IPS-NIHi11 (cell line): ENCODE measurements at places on chromosomes 5 and 9.

- no peak for DNase-seq
Measured at GRCh38 chr5:50794812-50795211, 128.4 kb downstream of the PARP8 start.

DNA sequence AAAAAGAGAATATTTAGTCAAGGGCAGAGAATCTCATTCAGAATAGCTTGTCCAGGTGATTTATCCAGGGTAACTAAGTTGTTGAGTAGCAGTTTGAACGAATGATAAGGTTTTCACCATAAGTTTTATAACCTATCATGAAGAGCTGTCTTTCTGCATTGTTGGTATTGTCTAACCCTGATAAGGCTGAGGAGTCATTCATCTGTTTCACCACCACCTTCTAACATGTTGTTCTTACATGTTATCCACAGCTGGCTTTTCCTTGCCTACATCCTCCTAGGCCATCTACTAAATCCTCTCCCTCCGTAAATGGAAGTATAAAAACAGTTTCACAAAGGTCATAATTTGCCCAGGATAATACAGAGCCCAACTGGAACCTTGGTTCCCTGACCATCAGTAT lies 24.1 kb downstream of the ZNF462 start:
- no peak for DNase-seq

DNA sequence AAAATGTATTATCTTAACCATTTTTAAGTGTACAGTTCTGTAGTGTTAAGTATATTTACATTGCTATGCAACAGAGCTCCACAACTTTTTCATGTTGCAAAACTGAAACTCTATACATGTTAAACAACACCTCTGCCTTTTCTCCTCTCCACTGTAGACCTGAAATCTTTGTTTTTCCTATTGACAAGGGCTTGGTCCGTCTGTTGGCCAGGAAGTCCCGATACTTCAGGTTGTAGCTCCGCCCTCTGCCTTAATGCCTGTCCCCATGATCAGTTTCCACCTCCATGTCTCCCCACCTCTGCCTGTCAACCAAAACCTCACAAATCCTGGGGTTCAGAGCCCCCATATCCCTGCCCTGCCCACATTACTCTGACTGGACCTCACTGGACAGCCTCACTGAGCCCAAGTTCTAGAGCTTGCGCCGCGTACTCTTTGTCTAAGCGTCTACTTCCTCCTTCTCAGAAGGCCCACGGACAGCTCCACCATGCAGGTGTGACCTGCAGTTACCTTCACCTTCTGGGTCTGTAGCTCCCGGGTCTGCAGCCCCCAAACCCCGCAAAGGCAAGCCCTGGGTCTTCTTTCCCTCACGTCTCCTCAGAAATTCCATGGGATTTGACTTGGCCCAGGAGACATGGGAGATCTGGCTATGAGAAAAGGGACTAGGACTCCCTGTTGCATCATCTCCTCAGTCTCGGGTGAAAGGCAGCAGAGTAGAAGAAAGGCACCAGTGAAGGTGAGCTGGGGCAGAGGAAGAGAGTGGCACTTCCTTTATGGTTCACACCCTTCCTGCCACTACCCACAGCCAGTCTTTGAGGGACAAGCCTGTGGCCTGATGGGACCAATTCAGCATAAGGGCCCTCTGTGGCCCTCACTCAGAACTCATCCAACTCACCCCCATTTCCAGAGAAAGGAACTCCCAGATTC lies 8.0 kb downstream of the GLIPR2 start:
- DNase-seq: no peak

GRCh38 chr9:112670991-112671625 lies 46.8 kb downstream of the INIP start:
- DNase-seq: no peak

- DNase-seq: no peak
Measured at GRCh38 chr5:127297348-127298035, 6.9 kb downstream of the MEGF10 start.

GRCh38 chr9:98708103-98708932 lies 417 bp downstream of the GABBR2 start:
- DNase-seq: peak; percentile 47

DNA sequence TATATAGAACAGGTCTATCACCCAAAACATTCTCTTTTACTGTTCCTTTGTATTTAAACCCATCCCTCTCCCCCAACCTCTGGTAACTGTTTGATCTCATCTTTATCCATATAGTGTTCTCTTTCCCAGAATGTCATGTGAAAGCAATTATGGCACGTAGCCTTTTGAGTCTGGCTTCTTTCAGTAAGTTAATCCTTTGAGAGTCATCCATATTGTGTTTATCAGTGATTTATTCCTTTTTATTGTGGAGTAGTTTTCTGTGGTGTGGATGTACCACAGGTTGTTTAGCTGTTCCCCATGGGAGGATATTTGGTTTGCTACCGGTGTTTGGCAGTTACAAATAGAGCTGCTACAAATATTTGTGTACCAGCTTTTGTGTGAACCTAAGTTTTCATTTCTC lies 38.0 kb downstream of the HMGXB3 start:
- no peak for DNase-seq

- DNase-seq: no peak
Measured at GRCh38 chr9:124006448-124007361, 4.9 kb upstream of the LHX2 start.

GRCh38 chr5:173354645-173355044 lies 26.4 kb upstream of the STC2 start:
- no peak for DNase-seq

DNA sequence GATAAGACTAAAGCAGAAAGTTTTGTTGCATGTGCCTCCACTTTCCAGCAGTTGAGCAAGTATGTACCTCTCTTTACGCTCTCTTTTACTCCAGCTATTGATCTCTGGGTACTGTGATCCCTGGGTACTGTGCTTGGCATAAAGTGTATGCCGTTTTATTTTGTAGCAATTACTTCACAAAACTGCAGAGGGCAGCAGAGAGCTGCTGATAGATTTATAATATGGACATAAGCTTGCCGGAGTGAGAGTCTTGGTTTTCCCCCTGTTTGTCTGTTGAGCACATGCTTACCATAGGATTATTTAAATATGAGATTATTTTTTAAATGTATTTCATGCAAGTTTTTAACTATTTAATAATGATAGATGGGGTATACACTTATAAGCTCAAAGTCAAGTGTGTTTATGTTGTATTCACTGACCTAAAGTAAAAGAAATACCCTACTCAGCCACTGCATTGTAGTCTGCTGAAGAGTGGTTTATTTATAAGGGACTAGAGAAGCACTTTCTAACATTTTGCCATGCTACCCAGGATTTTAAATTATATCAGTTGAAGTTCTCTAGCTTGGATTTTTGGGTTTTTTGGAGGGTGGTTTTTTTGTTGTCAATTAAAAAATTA lies 13.0 kb downstream of the TTC1 start:
- peak; percentile 69 for DNase-seq

DNA sequence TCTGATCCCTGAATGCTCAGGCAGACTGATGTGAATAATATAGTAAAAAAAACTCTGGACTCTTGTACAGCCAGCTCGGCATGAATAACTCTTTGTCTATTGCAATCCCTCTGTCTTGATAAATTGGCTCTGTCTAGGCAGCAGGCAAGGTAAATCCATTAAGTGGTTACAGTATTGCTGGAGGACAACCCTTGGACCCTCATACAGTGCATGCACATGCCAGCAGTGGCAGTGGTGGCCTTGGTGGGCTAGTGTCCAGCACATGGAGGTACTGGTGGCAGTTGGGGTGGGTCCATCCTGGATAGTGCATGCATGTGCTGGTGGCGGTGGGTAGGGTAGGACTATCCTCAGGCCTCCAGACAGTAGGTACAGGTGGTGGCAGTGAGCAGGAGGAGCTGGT lies 38.9 kb downstream of the DNAJC21 start:
- no peak for DNase-seq

DNA sequence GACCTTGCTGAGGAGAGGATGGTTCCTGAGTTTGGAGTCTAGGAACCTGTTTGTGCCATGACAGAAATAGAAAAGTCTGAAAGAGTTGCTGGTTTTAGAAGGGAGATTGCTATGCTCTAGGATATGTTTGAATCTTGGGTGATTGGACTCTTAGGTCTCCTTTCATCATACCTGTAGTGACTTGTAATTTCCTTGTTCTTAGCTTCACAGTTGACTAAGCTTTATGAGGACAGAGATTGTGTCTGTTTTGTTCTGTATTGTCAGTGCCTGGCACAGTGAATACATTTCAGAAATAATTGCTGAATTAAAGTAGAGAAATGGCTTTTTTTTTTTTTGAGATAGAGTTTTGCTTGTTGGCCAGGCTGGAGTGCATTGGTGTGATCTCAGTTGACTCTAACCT lies 31.5 kb downstream of the GAPVD1 start:
- peak; percentile 11 for DNase-seq

DNA sequence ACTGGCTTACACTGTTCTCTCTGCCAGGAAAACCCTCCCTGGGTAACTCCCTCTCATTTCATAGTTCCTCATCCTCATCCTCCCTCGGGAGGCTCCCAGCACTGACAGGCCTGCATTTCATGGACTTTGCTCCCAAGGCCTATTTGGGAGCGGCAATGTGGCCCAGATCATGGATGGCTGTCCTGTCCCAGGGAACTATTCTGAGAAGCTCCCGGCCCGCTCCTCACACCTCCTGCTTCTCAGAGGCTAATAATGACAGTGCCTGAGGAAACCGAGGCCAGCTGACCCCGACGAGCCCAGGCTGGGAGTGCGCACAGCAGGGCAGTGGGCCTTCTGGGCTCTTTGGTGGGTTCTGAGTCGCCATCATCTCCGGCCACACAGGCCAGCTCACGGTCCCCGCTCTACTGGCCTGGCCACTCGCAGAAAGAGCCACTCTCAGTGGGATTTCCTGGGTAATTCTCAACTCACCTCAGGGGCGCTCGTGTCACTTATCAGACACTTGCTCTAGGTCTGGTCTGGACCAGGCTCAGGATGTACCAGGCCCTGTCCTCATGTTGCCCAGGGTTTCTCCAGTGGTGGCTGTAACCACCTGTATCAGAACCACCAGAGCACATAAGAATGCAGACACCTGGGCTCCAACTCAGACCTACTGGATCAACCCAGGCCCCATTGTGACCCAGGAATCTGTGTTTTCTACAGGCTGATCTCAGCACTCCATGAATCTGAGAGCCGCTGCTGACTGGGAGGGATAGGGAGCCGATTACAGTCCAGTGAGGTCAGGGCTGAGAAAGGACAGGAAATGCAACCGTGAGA lies 2.0 kb upstream of the DOLPP1 start:
- no peak for DNase-seq

DNA sequence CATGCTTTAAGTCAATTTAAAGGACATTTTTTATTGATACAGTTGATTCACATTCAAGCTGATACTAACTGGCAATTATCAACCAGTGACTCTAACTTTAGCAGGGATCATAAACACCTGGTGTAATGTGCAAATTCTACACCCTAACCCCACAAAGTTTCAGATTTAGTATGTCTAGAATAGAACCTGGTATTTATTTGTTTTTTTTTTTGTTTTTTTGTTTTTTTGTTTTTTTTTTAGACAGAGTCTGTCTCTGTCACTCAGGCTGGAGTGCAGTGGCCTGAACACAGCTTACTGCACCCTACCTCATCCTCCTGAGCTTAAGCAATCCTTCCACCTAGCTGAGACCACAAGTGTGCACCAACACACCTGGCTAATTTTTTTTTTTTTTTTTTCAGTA lies 311.2 kb upstream of the SEMA6A start:
- DNase-seq: no peak

DNA sequence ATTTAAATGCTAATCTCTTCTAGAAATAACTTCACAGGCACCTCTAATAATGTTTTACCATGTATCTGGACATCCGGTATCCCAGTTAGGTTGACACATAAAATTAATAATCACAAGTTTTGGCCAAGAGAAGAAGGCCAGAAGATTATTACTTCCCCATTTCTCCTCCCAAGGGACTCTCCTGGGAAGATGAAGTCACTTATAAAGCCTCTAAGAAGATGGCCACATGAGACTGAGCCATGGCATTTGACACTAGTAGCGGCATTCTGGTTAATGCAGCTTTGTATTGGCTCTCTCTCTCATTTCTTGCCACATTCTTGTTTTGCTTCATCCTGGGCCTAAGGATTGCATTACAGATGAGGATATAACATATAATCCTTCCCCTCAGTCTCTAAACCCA lies 34.5 kb upstream of the RASA1 start:
- DNase-seq: no peak

GRCh38 chr5:71872311-71872864 lies 153.3 kb downstream of the CARTPT start:
- DNase-seq: no peak

DNA sequence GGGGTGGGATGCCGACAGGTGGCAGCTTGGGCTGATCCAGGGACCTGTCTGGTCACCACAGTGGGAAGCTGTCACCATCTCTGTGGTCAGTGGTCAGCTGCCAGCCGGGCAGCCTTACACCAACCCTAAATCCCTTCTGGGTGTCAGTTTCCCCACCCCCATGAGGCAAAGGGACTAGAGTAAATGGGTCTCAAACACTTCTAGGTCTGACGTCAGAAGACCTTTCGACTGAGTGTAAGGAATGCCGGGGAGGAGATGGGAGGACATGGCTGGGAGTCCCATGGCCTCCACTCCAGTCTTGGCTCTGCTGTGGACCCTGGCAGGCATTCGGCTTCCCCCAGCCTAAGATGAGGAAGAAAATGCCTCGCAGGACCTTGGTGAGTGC lies 40.3 kb upstream of the SLC25A51 start:
- DNase-seq: no peak

- no peak for DNase-seq
Measured at GRCh38 chr9:17083258-17083657, 51.6 kb upstream of the CNTLN start.

DNA sequence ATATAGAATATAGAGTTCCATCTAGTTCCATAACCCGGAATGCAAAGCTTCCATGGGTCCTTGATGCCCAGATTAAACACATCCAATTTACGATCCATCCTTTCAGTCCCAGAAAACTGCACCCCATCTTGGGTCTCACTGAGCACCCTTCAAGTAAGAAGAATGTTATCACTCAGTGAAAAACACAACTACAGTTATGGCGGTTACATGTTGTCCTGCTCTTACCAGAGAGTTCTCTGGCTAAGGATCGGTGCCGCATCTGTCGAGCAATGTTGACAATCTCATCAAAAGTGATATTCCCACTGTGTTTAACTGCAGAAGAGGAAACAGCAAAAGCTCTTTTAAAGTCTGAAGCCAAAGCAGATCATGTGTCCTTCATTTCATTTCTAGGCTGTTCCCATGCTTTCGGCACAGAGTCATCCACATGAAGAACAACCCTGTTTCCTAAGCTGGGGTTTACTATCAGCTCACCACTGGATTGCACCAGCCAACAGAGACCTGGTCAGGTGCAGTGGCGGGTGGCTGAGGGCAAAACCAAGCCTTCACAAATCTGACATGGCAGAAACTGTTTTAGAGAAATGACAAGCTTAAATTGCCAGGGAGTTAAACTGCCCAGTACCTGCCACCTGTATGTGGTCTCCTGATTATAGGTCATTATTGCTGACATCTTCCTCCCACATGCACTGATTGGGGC lies 2.9 kb downstream of the RPL12 start:
- no peak for DNase-seq
